ENCODE measurements at places on chromosomes 4 and X.

- peak; percentile 1 for DNase-seq
Measured at GRCh38 chrX:155767876-155768769, 113.0 kb upstream of the VAMP7 start.

DNA sequence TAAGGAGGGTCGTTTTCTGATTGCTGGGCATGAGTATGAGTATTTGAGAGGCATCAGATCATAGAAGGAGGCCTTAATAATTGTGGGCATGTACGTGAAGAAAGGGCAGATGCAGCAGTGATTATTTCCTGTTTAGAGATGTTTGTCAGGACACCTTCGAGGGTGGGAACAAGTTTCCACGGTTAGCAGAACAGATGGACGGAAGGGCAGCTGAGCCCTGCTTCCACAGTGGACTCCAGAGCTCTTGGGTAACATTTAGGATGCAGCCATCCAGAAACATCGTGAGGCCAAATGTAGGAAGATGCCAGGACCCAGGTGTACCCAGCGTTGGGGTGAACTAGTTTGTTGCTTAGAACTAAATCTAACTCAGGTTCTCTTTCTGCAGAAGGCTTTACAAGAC, 231.3 kb upstream of the FAT1 start:
- DNase-seq = no peak

GRCh38 chrX:136473663-136474062, 14.1 kb upstream of the BRS3 start:
- DNase-seq = no peak

- no peak for DNase-seq
Measured at GRCh38 chr4:184959786-184960185, 58.5 kb upstream of the HELT start.

Measured in anterior cingulate cortex (tissue), 58 donors.